Tibial artery (tissue), 4 donors: ENCODE measurements at places on chromosomes 13 and 19.

GRCh38 chr19:647566-648284 is 8.0 kb downstream of the FGF22 start:
- H3K27me3 ChIP-seq = no peaks in the 10 kb centered on the region
- no peaks in the 10 kb centered on the region for H3K4me1 ChIP-seq
- no peak overlapping the region for H3K4me3 ChIP-seq
- DNase-seq = no peak
- H3K27ac ChIP-seq = no peak overlapping the region
- H3K36me3 ChIP-seq = peaks cover 40% of the 10 kb centered on the region

DNA sequence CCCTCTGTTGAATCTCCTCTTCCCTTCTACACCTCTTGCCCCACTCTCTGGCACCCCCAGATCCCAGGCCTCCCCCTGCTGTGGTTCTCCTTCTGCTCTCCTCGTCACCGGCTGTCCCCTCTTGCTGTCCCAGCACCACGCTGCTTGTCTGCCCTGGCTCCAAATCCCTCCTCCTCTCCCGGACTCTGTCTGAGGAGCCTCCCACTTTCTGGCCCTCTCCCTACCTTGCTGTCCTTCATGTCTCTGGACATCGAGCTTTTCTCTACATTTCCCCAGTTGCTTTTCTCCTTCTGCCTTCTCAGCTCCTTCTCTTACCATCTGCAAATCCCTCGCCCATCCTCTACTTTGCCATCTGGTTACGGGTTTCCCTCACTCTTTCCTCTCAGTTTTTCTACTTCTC is 1.2 kb downstream of the ZNF347 start:
- peak overlapping the region; percentile 69 for H3K4me3 ChIP-seq
- no peaks in the 10 kb centered on the region for H3K27me3 ChIP-seq
- H3K36me3 ChIP-seq = peaks cover 39% of the 10 kb centered on the region
- peak overlapping the region; percentile 80 for H3K27ac ChIP-seq
- H3K4me1 ChIP-seq = peaks cover 14% of the 10 kb centered on the region
- DNase-seq = no peak

DNA sequence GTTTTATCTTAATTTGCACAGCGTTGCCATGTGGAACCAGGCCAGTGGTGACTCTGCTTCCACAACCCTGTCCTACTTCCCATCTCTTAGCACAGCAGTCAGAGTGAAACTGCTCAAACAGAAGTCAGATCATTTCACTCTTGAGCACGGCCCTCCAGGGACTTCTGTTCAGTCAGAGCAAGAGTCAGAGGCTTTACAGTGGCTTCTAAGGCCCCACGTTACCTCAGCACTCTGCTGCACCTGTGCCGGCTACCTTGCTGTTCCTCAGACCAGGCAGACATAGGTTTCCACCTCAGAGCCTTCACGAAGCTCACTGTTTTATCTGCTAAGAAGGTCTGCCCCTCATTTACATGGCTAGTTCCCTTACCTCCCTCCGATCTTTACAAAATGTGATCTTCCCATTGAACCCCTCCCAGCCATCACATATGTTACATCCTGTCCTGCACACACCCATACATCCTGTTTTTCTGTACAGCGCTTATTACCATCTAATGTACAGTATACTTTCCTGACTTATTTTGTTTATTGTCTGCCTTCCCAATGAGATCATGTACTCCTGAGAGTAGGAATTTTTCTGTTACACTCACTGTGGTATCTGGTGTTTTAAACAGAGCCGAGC is 41.6 kb downstream of the TM9SF2 start:
- no peaks in the 10 kb centered on the region for H3K4me1 ChIP-seq
- H3K27me3 ChIP-seq = no peaks in the 10 kb centered on the region
- no peak overlapping the region for H3K4me3 ChIP-seq

- no peaks in the 10 kb centered on the region for H3K4me1 ChIP-seq
- no peak overlapping the region for H3K27ac ChIP-seq
- H3K4me3 ChIP-seq = no peak overlapping the region
- H3K36me3 ChIP-seq = peaks cover 32% of the 10 kb centered on the region
Measured at GRCh38 chr13:109750221-109750775, 36.1 kb downstream of the IRS2 start.

DNA sequence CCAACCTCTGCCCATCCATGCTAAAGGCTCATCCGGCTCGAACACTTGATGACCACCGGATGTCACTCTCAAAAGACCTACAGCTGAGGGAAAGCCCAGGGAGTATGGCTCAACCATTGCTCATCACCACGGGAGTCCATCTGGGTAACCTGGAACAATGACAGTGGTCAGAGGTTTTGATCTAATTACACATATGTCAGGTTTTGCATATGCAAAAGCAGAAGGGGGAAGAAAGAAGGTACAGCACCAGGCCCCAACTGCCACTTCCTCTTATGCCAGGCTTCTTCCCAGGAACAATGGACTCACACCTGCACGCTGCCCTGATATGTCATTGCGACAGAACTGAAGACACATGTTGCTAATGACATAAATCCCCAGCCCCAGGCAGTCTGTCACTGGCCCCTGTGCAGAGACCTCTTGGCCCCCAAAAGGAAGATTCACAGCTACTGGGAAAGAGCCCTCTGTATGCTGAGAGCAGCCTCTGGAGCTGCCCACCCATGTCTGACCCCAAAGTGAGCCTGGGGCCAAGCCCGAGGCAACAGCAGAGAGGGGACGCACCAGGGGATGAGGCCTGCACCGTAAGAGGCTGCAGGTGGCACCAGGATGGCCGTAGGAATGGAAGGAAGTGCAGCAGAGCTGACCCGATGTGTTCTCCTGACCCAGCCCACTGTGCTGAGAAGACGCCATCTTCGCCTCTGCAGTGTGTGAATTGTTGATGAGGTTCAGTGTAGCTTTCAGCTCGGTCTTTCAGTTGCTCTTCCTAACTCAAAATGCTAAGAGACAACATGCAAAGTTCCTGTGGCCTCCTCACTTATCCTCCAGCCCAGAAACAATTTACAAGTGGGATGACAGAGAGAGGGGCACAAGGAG is 26.3 kb downstream of the EPS15L1 start:
- no peak overlapping the region for H3K27ac ChIP-seq
- no peak for DNase-seq
- H3K36me3 ChIP-seq = no peaks in the 10 kb centered on the region
- H3K4me3 ChIP-seq = no peak overlapping the region

DNA sequence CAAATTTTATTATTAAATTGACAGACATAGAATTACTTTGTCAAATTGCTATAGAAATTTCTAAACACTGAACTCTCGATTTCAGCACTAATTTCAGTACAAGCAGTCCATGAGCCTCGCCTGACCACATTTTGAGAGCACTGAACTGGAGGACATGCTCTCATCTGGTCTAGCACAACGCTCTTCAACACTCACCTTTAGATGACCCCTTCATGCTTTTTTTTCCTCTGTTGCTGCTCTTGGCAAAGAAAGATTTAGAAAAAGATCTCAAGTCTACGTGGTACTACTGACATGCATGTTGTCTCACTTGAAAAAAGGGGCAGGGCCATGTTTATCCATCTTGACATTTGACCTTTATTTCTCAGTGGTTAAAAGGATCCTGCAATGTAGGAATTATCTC is 981.5 kb downstream of the DIAPH3 start:
- no peak overlapping the region for H3K27ac ChIP-seq
- no peak overlapping the region for H3K4me3 ChIP-seq
- no peaks in the 10 kb centered on the region for H3K27me3 ChIP-seq
- no peak for DNase-seq
- no peaks in the 10 kb centered on the region for H3K36me3 ChIP-seq
- H3K4me1 ChIP-seq = no peaks in the 10 kb centered on the region

- H3K4me1 ChIP-seq = no peaks in the 10 kb centered on the region
- no peak overlapping the region for H3K4me3 ChIP-seq
- H3K27ac ChIP-seq = no peak overlapping the region
- no peak for DNase-seq
- no peaks in the 10 kb centered on the region for H3K36me3 ChIP-seq
Measured at GRCh38 chr19:28940751-28941500, 272.0 kb downstream of the UQCRFS1 start.

DNA sequence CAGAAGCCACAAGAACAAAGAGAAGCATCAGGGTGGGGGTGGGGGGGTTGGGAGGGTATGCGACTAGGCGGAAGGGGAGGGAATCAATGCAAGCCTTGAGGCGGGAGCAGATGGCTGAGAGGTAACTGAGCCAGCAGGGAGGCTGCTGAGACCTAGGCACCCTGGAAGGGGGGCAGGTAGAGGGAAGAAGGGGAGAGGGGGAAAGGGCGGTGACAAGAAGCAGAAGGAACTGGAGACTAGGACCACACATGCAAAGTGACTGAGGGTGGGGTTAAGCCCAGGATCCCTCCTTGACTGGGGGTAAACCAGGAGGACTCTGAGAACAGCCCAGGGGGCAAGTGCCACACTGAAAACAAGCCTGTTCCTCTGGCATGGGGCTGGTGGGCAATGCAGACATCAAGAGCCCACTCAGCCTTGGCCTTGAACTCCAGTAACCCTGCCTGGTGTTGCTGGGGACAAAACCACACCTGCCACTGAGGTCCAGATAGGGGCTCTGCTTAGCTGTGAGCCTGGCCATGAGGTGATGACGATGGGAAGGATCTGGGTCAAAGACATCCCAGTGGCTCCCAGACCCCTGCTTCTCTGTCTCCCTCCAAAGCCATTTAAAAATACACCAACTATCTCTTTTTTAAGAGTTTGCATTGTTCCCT is 20.3 kb downstream of the OPA3 start:
- H3K27me3 ChIP-seq = no peaks in the 10 kb centered on the region
- no peak overlapping the region for H3K27ac ChIP-seq
- H3K4me1 ChIP-seq = no peaks in the 10 kb centered on the region
- H3K36me3 ChIP-seq = no peaks in the 10 kb centered on the region
- no peak for DNase-seq
- no peak overlapping the region for H3K4me3 ChIP-seq

DNA sequence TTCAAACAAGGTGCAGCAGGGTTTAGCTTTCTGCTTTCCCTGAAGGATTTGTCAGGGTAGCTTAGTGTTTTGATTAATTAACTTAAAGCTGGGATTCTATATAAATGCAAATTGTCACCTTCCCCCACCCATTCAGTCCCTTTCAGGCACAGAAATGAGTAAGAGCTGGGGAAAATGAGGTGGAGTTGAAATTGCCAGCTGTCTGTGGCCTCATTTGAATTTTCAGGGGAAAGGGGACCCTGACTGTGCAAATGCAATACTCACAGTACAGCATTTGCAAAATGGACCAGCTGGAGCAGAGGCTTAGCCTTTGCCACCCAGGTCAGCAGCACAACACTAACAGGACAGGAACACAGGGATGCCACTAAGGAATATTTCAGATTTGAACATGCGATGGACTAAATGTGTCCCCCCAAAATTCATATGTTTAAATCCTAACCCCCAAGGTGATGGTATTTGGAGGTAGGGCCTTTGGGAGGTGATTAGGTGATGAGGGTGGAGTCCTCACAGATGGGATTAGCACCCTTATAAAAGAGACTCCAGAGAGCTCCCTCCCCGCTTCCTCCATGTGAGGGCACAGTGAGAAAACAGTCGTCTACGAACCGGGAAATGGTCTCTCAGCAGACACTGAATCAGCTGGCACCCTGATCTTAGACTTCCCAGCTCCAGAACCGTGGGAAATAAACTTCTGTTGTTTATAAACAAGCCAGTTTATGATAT is 59.5 kb upstream of the CYSLTR2 start:
- no peak overlapping the region for H3K27ac ChIP-seq
- no peak for DNase-seq
- no peaks in the 10 kb centered on the region for H3K4me1 ChIP-seq
- no peak overlapping the region for H3K4me3 ChIP-seq
- no peaks in the 10 kb centered on the region for H3K27me3 ChIP-seq

GRCh38 chr19:4365791-4366665 is 22.7 kb downstream of the MPND start:
- H3K4me3 ChIP-seq = no peak overlapping the region
- H3K4me1 ChIP-seq = peaks cover 26% of the 10 kb centered on the region
- peak; percentile 61 for DNase-seq
- no peak overlapping the region for H3K27ac ChIP-seq
- peaks cover 61% of the 10 kb centered on the region for H3K36me3 ChIP-seq

DNA sequence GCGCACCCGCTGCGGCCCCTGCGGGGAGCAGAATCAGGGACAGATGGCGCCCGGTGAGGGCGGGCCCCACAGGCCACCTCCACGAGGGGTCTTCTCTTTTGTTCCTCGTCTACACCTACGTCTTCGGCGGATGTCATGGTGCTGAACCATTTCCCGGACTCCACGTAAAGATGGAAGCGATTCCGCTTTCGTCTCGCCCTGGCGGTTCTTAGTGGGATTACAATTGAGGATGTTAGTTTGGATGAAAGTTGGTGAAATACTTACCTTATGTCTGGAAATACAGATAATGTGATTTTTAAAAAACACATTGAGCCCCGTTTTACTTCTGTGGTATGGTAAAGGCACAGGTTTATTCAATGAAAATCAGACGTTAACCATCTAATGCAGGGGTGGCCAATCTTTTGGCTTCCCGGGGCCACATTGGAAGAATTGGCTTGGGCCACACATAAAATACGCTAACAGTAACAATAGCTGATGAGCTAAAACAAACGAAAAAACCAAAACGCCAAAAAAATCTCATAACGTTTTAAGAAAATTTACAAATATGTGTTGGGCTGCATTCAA is 1.4 kb upstream of the ZMYM5 start:
- H3K27ac ChIP-seq = peak overlapping the region; percentile 98
- H3K4me3 ChIP-seq = peak overlapping the region; percentile 96
- H3K36me3 ChIP-seq = no peaks in the 10 kb centered on the region
- H3K4me1 ChIP-seq = peaks cover 29% of the 10 kb centered on the region

DNA sequence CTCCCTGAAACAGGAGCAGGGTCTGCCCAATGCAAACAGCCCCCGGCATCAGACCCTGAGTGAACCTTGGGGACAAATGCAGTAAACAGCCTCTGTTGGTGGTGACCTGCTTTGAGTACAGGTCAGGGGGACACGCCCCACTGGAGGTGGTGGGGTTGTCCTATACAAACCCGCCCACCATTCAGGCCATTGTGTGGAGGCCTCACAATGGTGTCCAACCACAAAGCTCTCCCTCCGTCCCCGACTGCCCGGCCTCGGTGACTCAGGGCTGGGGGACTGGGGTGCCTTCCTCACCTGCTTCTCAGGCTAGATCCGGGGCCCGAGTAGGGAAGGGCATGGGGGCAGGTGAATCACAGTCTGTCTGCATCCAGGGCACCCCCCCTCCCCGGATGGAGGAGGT is 1.5 kb downstream of the MUC16 start:
- no peak overlapping the region for H3K27ac ChIP-seq
- no peaks in the 10 kb centered on the region for H3K4me1 ChIP-seq
- no peak for DNase-seq
- no peak overlapping the region for H3K4me3 ChIP-seq
- no peaks in the 10 kb centered on the region for H3K27me3 ChIP-seq

DNA sequence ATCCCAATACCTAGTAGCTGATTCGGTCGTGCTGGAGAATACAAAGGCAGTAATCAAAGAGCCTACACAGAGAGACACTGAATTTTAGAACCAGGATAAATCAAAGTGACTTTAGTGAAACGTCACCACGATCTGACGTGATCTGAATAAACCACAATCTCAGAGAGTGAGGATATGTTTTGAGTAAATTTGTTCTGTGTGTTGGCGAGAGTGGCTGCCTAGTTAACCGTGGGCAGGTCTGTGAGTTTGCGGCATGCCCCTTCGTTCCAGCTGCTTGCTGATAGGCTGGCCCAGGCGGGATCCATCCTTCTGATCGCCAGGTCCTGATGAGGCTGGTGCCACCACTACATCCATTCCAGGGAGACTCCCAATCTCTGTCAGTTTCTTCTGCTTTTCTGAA is 40.4 kb downstream of the LRCH1 start:
- no peaks in the 10 kb centered on the region for H3K36me3 ChIP-seq
- H3K27ac ChIP-seq = no peak overlapping the region
- peaks cover 32% of the 10 kb centered on the region for H3K4me1 ChIP-seq
- no peak for DNase-seq

- no peak for DNase-seq
- H3K27me3 ChIP-seq = no peaks in the 10 kb centered on the region
- peaks cover 15% of the 10 kb centered on the region for H3K4me1 ChIP-seq
- H3K36me3 ChIP-seq = no peaks in the 10 kb centered on the region
- H3K27ac ChIP-seq = no peak overlapping the region
Measured at GRCh38 chr13:113157206-113157928, 1.1 kb upstream of the PROZ start.
